ENCODE measurements at places on chromosomes 13 and 19.

DNA sequence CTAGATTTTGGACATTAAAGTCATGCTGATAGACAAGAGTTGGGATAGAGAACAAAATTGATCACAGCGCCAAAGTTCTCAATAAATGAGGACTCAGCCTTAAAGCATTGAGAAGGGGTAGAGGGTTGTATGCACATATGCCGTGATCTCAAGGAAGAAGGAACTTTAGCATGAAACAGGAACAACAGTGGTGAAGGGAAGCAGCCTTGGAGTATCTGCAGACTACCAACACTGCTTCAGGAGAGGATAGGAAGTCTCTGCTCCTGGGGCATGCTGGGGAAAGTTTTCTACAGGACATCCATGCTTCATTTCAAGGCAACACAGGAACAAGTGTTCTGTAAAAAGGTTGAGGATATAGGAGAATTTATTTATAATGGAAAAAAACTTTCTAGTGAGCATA lies 111.9 kb upstream of the MLNR start:
- no peak for DNase-seq

DNA sequence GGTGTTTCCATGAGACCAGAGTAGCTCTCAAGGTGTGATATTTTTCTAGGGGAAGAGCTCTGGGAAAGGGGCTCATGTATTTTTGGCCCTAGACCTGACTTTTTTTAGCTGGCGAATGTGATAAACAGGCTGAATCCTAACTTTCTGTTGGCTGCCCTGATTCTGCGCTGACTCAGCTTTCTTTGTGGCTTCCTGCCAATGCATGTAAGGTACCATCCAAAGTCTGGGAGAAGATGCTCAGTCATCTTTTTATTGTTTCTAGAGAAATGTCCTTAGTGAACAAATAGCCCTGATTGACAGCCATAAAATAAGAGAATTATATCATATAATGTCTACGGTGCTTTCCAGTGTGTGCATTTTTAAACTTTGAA lies 113.6 kb upstream of the MBNL2 start:
- DNase-seq: no peak

DNA sequence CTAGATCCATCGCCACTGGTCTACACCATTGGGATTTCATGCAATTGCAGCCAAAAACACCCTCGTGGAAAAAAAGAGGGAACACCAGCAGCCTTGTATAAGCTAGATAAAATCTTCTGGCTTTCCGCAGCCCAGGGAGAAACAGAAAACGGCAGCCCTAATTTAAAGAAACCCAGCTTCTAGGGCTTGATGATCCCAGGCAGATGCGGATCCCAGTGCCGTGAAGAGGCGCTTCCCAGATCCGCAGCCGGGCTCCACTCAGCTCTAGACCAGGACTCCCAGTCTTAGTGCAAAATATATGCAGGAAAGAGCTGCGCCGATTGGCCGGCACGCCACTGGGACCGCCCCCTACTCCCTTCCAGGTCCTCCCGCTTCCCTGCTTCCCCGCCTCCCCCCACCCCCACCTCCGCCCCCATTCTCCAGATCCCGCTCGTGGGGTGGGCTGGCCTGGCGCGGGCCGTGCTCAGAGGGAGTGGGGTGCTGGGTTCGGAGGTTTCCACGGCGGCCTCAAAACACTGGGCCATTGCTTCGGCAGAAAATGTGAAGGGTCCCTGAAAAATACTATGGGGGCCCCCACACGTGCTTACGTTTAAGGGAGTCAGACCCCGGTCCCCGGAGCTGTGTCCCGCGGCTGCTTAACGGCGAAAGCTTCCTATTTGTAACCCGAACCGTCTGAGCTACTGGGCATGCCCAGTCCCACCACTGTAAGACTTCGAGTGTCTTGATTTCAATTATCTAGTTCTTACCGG lies 63.1 kb downstream of the SERP2 start:
- peak; percentile 15 for DNase-seq

DNA sequence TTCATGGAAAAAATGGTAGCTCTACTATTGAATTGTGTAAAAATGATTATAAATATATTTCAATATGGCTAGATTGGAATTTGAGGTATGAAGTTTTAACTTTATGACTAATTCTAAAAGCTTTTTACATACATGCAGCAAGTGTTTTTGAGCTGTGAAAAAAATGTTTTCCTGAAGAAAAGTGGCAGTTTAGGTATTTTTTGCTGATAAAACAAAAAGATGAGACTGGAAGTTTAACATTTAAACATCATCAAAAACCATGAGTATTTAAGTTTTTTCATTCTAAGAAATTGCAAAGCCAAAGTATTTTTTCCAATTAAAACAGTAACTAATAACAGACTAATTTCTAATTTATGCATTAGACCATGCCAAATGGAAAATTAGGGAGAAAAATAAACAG lies 751.1 kb downstream of the FGF9 start:
- DNase-seq: no peak

GRCh38 chr13:19597523-19597922 lies 35.9 kb upstream of the MPHOSPH8 start:
- no peak for DNase-seq

DNA sequence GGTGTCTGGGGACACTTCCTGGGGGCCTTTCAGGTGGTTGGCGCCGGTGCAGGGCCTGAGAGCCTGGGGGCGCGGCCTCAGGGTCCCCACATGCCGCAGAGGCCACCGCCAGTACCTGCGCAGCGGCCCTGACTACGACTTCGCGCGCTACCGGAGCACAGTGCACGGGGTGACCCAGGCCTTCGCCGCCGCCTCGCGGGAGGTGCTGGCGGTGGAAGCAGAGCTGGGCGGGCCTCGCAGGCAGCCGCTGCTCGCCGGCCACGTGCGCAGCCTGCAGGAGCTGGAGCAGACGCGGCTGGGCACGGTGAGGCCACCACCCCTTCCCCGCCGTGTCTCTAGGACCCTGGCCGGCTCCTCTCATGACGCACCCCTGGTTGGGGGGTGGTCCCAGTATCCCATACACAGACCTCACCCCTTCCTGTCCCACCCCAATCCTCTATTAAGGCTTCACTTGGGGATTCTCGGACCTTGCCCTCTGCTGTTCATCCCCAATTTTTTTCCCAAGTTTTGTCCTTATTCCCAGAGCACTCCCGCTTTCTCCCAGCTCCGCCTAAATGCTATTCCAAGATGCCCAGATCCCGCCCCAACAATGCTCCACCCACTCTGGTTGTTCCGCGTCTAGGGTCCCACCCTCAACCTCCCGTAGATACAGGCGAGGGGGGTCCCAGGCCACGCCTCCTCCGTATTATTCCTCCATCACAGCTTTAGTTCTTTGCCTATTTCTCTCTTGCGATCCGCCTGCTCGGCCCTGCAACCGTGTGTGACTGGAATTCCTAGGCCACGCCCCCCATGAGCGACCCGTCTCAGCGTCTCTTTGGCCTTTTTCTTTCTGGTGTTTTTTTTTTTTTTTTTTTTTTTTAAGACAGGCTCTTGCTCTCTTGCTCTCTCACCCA lies 1.0 kb downstream of the REX1BD start:
- DNase-seq: peak; percentile 34

DNA sequence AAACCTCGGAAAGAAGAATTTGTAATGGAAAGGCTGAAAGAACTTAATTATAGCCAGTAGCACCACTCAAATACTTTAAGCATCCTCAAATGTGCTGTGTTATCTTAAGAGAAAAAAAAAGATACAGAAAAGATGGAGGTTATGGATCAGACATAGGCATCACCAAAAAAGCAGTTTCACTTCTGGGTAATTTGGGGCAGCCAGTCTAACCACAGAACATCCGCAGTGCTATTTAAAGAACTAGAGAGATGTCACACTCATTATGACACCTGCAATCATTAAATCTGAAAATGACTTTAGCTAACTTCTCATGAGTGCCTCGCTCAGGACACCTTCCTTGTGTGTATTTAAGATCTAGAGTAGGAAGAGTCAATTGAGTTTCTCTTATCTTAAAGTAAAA lies 211.8 kb downstream of the RBM26 start:
- DNase-seq: no peak

- no peak for DNase-seq
These were observed 3.9 kb downstream of the SIAH3 start for GRCh38 chr13:45847554-45848224.

GRCh38 chr13:39132286-39133230 lies 94.3 kb downstream of the NHLRC3 start:
- no peak for DNase-seq

DNA sequence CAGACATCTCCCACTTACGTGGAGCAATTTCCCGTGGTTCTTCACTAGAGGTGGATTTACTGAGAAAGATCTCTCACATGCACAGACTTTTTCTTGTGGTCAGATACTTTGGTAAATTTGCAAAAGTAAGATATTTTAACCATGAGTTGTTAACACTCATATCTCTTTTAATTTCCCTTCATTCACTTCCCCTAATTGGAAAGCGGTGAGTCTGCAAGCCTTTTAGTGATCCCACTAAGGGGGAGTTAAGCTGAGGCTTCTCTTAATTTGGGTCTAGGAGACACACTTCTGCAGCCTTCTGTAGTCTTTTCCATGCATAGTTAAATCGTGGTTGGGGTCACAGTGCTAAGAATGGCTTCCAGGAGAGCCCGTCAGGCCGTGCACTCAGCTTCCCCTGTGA lies 30.7 kb upstream of the SERPINE3 start:
- no peak for DNase-seq

DNA sequence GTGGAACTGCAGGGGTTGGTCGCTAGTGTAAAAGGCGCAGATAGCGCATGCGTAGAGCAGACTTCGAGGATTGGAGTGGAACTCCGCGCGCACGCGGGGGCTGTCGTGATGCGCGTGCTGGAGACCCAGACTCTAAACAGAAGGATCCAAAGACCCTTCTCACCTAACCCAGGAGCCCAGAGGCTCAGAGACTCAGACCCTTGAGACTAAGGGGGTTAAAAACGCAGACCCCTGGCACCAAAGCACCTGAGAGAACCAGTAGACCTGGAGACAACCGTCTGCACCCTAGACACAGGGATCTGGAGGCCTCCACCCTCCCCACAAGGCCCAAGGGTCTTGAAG lies 567 bp upstream of the CTU1 start:
- DNase-seq: no peak

DNA sequence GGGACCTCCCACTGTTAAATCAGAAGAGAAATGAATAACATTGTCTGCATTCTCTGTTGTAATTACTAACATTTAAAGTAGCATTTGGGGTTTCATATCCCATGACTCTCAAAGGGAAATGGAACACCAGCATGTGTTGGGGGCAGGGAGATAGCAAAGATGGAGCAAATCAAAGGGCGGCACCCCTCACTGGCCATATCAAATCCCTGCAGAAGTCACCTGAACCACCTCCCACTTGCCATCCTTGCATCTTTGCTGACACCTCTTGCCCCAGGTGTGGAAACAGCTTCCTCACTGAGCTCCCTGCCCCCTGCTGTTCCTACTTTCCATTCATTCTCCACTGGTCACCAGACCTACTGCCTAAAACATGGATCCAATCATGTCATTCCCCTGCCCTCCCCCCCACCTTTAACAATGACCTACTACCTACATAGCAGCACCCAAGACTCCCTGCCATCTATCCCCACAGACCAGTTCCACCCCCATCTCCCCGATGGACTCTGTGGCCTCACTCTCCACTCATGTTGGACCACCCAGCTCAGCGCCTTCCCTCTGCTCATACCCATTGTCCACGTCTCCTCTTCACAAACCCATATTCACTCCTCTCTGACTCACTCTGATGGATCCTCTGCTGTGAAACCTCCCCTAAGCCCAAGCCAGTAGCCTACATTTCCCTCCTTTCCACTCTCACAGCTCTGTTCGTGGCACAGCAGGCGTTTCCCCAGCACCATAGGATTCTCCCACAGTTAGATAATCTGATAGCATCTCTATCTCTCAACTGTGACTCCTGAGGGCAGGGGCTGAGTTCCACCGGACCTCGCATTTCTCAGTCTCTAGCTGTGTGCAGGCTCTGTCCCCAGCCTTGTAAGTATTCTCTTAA lies 55.9 kb downstream of the DLEU7 start:
- DNase-seq: no peak

GRCh38 chr19:13089139-13089856 lies 13.4 kb downstream of the LYL1 start:
- DNase-seq: no peak

- no peak for DNase-seq
These were observed 19.2 kb downstream of the ZNF787 start for GRCh38 chr19:56101746-56102535.

- no peak for DNase-seq
These were observed 10.3 kb downstream of the DYRK1B start for GRCh38 chr19:39823686-39824085.

GRCh38 chr13:99998261-99998660 lies 16.7 kb downstream of the ZIC2 start:
- DNase-seq: no peak

DNA sequence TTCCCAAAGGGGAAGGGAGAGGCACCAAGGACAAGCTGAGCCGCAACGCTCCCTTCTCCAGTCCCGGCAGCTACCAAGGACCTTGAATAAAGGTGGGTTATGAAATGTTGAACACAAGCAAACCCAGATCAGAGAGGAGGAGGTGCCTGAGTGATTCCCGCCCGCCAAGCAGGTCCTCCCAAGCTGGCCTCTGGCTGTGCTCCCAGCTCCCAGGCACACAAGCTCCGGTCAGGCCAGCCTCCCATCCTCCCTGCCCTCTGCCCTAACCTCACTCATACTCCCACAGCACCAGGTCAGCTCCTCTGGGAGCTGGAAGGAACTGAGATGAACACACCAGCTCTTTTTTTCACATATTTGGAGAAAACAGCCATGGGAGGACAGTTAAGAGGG lies 3.7 kb downstream of the NAPA start:
- DNase-seq: no peak

GRCh38 chr19:13782537-13782936 lies 8.3 kb downstream of the C19orf53 start:
- no peak for DNase-seq

DNA sequence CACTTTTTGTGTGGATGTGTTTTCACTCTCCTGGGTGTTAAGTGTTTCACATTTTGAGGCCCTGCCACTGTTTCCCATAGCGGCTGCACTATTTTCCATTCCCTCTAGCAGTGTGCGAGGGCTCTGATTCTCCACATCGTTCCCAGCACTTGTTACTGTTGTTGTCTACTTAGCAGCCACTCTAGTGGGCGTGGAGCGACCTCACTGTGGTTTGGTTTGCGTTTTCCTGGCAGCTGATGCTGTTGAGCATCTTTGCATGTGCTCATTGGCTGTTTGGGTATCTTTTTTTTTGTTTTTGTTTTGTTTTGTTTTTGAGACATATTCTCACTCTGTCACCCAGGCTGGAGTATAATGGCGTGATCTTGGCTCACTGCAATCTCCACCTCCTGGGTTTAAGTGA lies 14.4 kb downstream of the NAXD start:
- no peak for DNase-seq

DNA sequence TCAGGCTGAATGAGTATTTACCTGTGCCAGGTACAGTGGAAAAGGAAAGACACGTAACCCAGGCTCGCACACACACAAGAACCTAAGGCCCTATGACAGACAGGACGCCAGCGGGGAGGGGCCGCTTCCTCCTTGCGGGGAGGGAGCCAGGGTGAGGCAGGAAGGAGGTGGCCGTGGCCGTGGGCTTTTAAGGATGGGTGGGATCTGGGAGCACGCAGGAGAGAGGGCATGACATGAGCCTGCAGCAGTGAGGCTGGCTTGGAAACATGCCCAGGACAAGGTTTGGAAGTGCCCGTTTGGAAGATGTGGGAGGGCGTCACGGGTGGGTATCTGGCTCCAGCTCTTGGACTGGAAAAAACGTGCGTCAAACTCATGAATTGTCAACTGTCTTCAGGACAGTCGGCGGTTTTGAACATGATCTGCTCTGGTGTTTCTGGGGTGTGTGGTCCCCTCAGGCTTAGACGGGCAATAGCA lies 20.1 kb downstream of the SH3GL1 start:
- DNase-seq: no peak

Measured in stimulated activated CD8-positive, alpha-beta memory T cell treated with anti-CD3 and anti-CD28 coated beads, Interleukin-2, amount 100 ng/mL, for 1 hour (primary cell).